Stimulated activated CD8-positive, alpha-beta memory T cell treated with anti-CD3 and anti-CD28 coated beads, Interleukin-4, amount 100 ng/mL, for 1 hour (primary cell): ENCODE measurements at places on chromosomes 7 and 10.

- DNase-seq, result no peak
Observed at GRCh38 chr10:76012716-76013327, 581.4 kb downstream of the LRMDA start.

DNA sequence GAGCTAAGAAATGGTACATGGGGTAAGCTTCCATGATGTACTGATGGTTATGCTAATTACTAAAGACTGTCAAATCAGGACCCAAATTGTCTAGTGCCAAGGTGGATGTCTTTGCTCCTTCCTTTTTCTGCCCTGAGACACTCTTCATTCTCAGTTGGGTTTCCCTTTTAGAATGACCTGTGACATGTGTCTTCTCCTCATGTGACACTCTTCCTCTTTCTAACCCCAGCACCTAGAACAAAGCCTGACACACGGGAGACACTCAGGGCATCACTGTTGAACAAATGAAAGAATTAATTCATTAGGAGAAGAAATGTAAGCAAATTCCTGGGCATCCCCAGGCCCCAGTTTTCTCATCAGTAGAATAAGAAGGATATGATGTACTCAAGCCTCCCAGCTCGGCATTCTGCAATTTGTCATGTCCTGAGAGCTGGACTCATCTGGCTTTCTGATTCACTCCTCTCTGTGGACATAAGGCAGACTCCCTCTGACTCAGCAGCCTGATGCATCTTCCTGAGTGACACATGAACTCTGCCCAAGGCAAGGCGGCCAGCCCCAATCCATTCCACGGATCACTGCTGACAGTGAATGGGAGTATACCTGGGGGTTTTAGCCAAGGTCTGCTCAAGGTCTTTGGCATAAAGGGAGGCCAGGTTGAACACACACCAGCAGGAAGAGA, 473.8 kb downstream of the KCNMA1 start:
- DNase-seq, result no peak

DNA sequence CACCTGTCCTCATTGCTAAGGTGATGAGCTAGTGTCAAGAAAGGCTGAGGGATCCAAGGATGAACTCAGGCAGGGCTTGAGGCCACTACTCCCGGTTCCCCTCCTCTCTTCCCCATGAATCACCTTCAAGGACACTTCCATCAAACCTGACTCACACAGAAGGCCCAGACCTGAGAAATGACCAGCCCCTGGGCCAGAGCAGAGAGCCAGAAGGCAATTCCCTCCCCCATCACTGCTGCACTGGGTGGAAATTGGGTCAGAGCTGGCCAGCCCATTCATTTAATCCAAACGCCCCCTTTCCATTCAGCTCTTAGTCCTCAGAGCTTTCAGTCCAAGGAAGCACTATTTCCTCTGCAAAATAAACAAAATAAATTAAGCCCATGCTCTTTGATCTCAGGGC, 182.0 kb downstream of the KCNMA1 start:
- DNase-seq, result no peak

GRCh38 chr10:127133672-127134500, 62.5 kb downstream of the INSYN2A start:
- DNase-seq, result no peak

- DNase-seq, result no peak
Observed at GRCh38 chr10:63103971-63104409, 29.1 kb upstream of the NRBF2 start.

- no peak for DNase-seq
Observed at GRCh38 chr7:148723166-148723559, 24.5 kb downstream of the CUL1 start.

GRCh38 chr10:4596951-4597350, 229.1 kb upstream of the AKR1E2 start:
- no peak for DNase-seq
